ENCODE measurements at places on chromosomes 13 and 19.

DNA sequence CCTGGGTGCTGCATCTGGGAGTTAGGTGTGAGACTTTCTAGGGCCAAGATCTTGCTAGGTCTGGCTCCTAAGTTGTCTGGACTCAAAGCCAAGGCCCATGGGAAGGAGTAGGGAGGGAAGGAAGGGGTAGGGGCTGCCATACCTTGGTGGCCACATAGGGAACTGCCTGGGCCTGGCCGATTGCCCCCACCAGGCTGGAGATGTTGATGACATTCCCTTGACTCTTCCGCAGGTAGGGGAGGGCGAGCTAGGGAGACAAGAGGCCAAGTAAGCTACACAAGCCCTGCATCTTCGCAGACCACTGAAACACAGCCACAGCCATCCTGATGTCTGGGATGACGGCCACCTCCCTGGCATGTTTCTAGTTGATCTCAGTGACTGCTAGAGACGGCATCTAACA lies 4.1 kb upstream of the BCAT2 start:
- no peak for DNase-seq

- DNase-seq, result no peak
Measured at GRCh38 chr13:50188696-50189095, 173.5 kb downstream of the KCNRG start.

DNA sequence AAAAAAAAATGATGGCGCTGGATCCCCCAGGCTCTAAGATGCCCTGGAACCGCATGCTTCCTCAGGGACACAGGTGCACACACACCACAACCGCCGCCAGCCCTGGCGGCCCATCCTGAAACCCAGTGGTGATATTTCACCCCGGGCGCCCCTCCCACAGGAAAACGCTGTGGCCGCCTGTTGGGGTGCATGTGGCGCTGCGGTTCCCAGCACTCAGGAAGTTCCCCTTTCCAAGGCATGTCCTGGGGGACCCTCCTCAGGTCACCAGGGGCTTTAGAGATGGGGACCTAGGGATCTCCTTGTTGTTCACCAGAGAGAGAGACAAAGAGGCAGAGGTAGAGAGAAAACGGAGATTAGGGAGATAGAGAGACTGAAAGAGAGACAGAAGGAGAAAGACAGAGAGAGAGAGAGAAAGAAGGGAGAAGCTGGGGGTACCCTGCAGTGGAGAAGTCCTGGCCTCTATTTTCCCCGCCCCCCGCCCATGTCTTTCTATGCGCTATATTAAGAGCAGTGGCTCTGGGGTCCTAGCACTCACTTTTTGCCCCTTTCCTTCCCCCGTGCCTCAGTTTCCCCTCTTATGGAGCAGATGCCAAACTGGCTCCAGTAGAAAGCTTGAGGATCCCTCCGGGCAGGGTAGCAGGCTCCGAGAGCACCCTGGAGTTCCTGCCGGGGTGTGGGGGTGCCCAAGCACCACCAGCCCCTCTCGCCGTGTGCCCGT lies 2.3 kb downstream of the ADGRE2 start:
- DNase-seq, result no peak

DNA sequence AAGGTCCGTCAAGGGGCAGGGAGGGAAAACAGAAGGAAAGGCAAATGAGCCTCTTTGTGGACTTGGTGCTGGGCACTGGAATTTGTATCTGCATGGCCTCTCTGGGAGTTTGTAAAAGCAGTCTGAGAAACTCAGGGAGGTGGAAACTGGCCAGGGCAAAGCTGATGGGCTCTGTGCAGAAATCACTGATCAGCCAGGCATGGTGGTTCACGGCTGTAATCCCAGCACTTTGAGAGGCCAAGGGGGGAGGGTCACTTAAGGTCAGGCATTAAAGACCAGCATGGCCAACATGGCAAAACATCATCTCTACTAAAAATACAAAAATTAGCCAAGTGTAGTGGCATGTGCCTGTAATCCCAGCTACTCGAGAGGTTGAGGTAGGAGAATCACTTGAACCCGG lies 369.9 kb upstream of the ZNF507 start:
- no peak for DNase-seq

DNA sequence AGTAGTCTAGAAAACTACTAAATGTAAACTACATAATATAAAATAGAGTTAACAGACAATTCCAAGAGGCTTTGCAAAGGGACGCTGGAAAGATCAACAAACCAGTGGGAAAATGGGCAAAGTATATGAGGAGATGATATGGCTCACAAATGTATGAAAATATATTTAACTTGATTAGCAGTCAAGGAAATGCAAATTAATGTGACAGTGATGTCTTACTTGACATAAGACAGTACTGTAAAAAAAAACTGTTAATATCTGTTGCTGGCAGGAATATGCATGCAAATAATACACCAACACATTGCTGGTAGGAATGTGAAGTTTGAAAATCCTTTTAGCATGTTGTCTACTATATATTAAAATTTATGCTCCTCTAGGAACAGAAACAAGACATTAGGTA lies 136.1 kb downstream of the ATP8A2 start:
- no peak for DNase-seq

GRCh38 chr13:36029166-36029565 lies 102.0 kb downstream of the DCLK1 start:
- no peak for DNase-seq

- DNase-seq, result no peak
Measured at GRCh38 chr19:9485140-9485539, 13.3 kb downstream of the ZNF560 start.

GRCh38 chr19:45119582-45119981 lies 26.6 kb downstream of the PPP1R37 start:
- no peak for DNase-seq

- DNase-seq, result no peak
Measured at GRCh38 chr13:24505256-24505655, 7.3 kb downstream of the PARP4 start.

GRCh38 chr19:48779636-48780035 lies 24.3 kb downstream of the FGF21 start:
- no peak for DNase-seq

GRCh38 chr19:46887240-46887782 lies 26.5 kb downstream of the ARHGAP35 start:
- DNase-seq, result no peak

DNA sequence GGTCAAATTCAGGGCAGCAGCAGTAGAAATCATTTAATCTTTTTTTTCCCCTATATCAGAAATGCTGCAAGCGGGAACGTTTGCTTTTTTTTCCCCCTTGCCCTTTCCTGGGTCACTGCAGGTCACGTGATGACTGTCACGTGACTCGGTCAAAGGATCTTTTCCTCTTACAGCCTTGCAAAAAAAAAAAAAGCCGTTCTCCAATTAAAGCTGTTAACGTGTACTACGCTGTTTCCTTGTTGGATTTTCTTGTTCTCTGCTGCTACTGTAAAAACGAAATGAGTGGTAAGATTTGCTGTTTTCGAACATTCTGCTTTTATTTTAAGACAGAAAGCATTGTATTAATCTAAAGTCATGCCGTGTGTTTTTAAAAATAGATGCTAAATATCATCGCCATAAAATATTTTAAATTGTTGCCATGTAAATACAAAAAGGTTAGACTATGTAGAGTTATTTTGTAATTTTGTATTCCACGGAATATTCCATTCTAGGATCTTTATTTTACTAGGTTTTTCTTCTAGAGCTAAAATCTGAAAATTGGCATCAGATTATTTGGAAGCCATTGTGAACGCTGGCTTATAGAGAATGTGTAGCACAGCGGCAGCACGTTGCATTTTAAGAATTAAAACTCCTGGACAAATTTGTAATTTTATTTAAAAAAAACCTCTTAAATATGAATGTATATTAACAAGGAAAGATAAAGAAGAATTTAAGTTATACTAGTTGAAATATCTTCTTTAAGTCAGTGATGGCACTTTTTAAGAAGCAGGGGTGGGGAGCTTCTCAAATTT lies 109.8 kb upstream of the MLNR start:
- peak; percentile 52 for DNase-seq

DNA sequence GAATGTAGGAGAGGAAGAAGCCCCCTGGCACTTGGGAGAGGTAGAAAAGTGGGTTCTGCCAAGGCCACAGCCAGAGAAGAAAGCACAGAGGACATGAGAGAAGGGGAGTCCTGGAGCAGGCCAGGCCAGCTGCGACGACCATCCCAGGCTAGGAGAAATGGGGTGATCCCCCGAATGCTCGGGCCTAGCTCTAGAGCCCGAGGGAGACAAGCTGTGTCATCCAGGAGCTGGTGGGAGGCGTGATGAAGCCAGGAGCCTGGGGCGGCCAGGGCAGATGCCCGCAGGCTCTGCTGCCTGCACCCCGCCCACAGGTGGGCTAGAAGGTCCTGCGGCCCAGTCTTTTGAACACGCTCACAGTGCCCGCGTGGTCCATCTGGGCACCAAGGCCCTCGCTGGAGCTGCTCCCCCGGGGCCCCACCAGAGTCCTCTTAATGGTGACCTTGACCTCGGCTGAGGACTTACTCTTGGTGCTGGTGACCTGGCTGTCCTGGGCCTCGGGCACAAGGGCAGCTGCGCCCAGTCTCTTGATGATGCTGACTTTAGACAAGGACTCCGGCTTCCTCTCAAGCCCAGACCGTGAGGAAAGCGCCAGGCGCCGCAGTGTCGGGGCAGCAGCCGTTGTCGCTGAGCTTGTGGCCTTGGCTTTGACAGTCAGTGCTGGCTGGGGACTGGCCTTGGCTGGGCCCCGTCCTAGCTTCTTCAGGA lies 26.5 kb downstream of the C19orf47 start:
- no peak for DNase-seq

DNA sequence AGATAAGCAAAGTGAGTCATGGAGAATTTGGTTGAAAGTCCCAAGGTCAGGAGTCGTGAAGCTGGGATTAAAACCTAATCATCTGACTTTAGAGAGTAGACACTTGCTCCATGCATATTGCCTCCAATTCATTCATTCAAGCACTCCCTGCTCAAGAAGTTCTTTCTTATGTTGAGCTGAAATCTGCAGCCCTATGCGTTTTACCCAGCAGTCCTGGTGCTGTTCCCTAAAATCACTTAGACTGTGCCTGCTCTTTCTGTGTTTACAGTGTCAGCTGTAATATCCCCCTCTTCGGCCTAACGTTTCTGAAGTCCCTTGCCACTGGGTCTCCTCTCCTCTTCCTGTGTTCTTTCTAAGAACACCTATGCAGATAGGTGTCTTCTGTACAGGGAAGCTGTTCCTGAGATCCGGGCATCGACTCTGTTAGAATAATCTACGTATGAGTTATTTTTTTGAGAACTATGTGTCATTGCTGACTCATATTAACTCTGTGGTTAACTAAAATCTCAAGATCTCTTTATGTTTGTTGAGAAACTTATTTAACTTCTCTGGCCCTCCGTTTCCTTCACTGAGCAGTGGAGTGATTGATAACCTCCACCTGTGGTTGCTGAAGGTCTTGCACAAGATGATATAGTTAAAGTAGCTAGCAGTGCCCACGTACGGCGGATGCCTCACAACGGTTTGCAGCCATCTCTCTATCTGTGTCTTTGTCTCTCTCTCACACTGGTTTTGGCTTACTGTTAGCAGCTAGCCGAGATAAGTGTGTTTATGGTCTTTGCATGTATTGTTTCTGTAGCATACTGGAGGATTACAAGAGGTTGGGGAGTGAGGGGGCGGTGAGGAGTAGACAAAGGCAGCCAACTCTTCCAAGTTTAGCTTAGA lies 4.7 kb downstream of the ALOX5AP start:
- DNase-seq, result no peak

GRCh38 chr13:61608138-61608537 lies 192.5 kb upstream of the PCDH20 start:
- no peak for DNase-seq

DNA sequence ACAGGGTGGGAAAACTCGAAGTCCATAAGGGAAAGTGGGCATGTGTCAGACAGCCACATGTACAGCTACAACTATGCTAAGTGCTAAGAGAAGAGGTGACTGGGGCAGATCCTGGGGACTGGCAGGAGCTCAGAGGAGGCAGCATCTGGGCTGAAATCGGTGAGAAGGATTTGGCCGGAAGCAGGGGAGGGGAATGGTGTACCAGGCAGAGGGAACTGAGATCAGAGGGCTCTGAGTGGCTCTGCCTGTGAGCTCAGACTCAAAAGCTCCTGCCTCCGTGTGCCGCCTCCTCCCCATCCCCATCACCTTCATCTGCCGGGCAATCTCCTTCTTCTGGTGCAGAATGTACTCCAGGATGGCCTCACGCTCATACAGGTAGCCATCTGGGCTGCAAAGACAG lies 21.8 kb downstream of the NOSIP start:
- no peak for DNase-seq

- no peak for DNase-seq
Measured at GRCh38 chr13:70630247-70630646, 522.0 kb upstream of the KLHL1 start.

DNA sequence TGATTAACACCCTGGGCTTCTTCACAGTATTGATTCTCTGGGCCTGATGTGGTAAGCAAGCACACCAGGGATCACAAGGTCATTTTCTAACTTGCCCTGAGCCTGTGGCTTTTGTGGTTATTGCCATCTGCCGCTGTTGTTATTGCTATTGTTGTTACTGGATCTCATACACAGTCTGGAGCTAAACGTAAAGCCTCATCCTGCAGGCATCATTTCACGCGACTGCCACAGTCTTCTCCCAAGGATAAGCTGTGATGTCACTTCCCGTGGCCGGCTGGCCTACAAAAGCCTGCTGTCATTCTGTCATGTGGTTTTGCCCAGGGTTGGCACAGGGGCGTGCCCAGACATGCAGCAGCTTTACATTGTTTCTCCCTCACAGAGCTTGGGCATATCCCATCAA lies 154.0 kb upstream of the GPR12 start:
- peak; percentile 12 for DNase-seq

DNA sequence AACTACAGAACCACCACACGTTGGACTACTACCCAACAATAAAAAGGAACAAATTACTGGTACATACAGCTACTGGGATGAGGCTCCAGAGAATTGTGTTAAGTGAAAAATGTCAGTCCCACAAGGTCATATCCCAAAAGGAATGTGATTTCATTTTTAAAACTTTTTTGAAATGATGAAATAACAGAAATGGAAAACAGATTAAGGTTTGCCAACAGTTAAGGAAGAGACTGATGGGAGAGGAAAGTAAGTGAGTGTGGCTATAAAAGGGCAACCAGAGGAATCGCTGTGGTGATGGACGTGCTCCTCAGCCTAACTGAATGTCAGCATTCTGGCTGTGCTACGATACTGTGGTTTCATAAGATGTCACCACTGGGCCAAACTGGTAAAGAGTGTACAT lies 512.8 kb downstream of the UQCRFS1 start:
- DNase-seq, result no peak

- DNase-seq, result no peak
Measured at GRCh38 chr13:80430561-80430960, 89.6 kb upstream of the SPRY2 start.

GRCh38 chr19:2578901-2579677 lies 103.2 kb downstream of the GADD45B start:
- no peak for DNase-seq

- no peak for DNase-seq
Measured at GRCh38 chr13:107348925-107349324, 781.0 kb upstream of the ARGLU1 start.
